ENCODE measurements at places on chromosomes 1 and 21. TPM values are rescaled to one million over a fixed set of nuclear protein-coding genes. Genes with fewer than 3 reads are reported as not detected.

- no peaks in the 10 kb centered on the region for H3K27me3 ChIP-seq
- no peaks in the 10 kb centered on the region for H3K4me1 ChIP-seq
- no peak overlapping the region for H3K4me3 ChIP-seq
- no peaks in the 10 kb centered on the region for H3K36me3 ChIP-seq
- H3K27ac ChIP-seq, result no peak overlapping the region
These were observed 423.6 kb downstream of the HLX start for GRCh38 chr1:221302810-221303209.

TMPRSS15 gene
- not detected for total RNA-seq

GRCh38 chr1:54863267-54863665 is 23.7 kb downstream of the DHCR24 start:
- no peak for DNase-seq
- no peaks in the 10 kb centered on the region for H3K27me3 ChIP-seq
- peaks cover 22% of the 10 kb centered on the region for H3K4me1 ChIP-seq

TRABD2B gene
- total RNA-seq, result not detected

GRCh38 chr1:245685111-245685810 is 530.5 kb downstream of the KIF26B start:
- DNase-seq, result no peak
- H3K36me3 ChIP-seq, result no peaks in the 10 kb centered on the region
- no peaks in the 10 kb centered on the region for H3K4me1 ChIP-seq
- no peak overlapping the region for H3K4me3 ChIP-seq
- H3K27ac ChIP-seq, result no peak overlapping the region

FYB2 gene
- not detected for total RNA-seq

GRCh38 chr1:222788402-222789156 is 26.3 kb upstream of the DISP1 start:
- H3K4me1 ChIP-seq, result peaks cover 9% of the 10 kb centered on the region
- no peak for DNase-seq
- H3K36me3 ChIP-seq, result peaks cover 6% of the 10 kb centered on the region
- H3K27ac ChIP-seq, result no peak overlapping the region

DNA sequence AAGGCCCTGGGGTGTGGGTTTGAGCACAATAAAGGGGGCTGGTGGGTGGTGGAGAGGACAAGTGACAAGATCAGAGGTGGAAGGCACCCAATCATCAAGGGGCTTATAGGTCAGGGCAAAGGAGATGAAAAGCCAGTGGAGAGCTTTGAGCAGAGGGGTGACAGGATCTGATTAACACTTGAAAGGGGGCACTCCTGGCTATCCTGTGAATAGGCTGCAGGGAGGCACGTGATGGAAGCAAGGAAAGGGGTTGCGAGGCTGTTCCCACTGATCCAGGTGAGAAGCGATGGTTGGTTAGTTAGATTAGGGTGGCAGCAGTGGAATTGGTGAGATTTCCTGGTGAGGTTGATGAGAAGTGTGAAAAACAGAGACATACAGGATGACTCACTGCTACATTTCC is 80.6 kb downstream of the WLS start:
- H3K4me3 ChIP-seq, result no peak overlapping the region
- H3K36me3 ChIP-seq, result no peaks in the 10 kb centered on the region
- H3K27me3 ChIP-seq, result peaks cover 3% of the 10 kb centered on the region
- H3K4me1 ChIP-seq, result no peaks in the 10 kb centered on the region
- H3K27ac ChIP-seq, result no peak overlapping the region
- DNase-seq, result no peak

- no peak for DNase-seq
- no peak overlapping the region for H3K4me3 ChIP-seq
- H3K36me3 ChIP-seq, result no peaks in the 10 kb centered on the region
- peaks cover 59% of the 10 kb centered on the region for H3K27me3 ChIP-seq
These were observed 272.7 kb downstream of the TRABD2B start for GRCh38 chr1:47724432-47724999.

HES3 gene
- not detected for total RNA-seq

ZNF695 gene
- total RNA-seq, result 0.63 TPM

- no peak overlapping the region for H3K4me3 ChIP-seq
- H3K36me3 ChIP-seq, result no peaks in the 10 kb centered on the region
- no peak for DNase-seq
- peaks cover 21% of the 10 kb centered on the region for H3K27me3 ChIP-seq
These were observed 35.6 kb downstream of the SHCBP1L start for GRCh38 chr1:182917378-182917777.

RABIF gene
- total RNA-seq, result 12.9 TPM

DNA sequence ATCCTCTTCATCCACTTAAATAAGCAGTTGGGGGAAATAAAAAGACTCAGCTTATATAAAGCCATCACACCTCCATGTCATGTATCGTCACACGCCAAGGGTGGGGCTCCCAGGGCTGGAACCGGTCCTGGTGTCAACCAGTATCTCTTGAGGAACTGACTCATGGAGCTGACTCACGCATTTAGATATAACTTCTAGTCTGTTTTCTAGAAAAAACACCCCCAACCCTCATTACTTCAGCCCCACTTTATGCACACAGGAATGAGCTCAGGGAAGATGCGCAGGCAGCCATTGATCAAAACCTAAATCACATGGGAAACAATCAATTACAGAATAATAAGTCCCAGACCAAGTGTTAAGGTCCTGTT is 6.9 kb upstream of the IL22RA1 start:
- H3K36me3 ChIP-seq, result no peaks in the 10 kb centered on the region
- peaks cover 33% of the 10 kb centered on the region for H3K27me3 ChIP-seq
- H3K27ac ChIP-seq, result peak overlapping the region; percentile 18
- peak; percentile 61 for DNase-seq

DNA sequence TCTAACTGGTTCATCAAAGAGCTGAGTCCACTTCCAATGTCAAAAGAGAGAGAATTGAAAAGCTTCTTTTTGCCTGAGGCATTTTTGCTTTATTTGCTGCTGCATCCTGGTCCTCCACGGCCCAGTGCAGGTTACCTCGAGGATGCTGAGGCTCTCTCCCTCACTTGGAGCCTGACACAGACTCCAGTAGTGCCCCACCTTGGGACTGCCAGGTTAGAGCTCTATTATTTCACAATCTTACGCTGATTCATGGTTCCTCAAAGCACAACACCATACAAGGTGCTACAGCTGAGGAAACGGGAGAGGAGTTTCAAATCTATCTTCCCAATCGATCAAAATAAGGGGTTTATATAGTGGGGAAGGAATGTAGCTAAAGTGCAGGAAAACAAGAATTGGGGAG is 13.6 kb upstream of the PLPPR4 start:
- no peak overlapping the region for H3K4me3 ChIP-seq
- H3K36me3 ChIP-seq, result no peaks in the 10 kb centered on the region
- H3K27me3 ChIP-seq, result no peaks in the 10 kb centered on the region
- no peaks in the 10 kb centered on the region for H3K4me1 ChIP-seq

DNA sequence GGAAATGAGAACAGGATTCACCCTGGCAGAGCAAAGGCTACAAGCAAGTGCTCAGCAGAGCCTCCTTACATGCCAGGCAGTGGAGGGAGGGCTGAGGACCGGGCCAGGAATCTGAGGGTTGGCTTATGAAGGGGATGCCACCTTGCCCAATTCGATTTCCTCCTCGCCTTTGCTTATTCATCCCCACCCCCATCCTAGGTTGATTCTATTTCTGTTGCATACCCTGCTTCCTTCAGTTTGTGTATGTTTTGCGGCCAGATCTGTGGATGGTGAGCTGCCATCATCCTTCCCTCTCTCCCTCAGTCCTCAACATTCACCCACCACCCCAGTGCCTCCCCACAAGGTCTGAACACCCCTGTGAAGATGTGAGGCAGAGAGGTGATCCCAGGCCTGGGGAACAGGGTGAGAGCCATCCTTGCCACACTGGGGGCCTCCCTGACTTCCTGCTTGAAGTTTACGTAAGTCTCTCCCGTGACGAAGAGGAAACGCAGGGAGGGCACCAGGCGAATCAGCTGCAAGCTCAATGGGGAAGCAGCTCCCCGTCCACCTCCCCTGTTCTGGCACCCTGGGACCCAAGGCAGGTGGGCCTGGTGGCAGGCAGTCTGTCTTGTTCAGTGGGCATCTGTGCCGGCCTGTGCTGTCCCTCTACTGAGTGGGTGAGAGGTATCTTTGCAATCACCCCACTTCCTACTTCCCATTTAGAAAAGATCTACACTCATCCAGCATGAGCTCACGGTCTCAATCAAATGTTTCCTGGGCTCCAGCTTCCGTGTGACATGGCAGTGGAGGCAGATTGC is 50.6 kb upstream of the CNTN2 start:
- H3K27me3 ChIP-seq, result peaks cover 5% of the 10 kb centered on the region
- peak; percentile 18 for DNase-seq
- no peak overlapping the region for H3K27ac ChIP-seq
- peaks cover 16% of the 10 kb centered on the region for H3K4me1 ChIP-seq
- H3K4me3 ChIP-seq, result no peak overlapping the region
- no peaks in the 10 kb centered on the region for H3K36me3 ChIP-seq

GRCh38 chr1:180631194-180631765 is 542 bp upstream of the XPR1 start:
- H3K27me3 ChIP-seq, result peaks cover 8% of the 10 kb centered on the region
- no peak for DNase-seq
- H3K4me1 ChIP-seq, result peaks cover 6% of the 10 kb centered on the region
- no peaks in the 10 kb centered on the region for H3K36me3 ChIP-seq

PAX7 gene
- total RNA-seq, result not detected

DNA sequence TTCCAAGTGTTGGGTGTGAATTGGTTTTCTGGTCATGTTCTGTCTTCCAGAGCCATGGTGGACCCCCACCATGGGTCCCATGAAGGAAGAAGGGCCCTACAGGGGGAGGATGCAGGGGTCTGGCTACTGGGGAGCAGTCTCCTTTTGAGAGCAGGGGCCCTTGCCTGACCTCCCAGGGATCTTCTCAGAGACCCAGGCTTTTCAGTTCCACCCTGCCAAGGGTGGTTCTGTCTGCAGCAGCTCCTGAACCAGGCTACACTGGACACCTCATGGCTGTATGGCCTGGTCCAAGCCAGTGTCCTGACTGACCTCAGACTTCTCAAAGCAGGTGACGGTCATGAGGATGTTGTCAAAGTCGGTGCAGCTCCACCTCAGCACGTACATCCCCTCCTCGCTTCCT is 109.0 kb downstream of the JAK1 start:
- DNase-seq, result no peak
- H3K4me3 ChIP-seq, result no peak overlapping the region
- peaks cover 8% of the 10 kb centered on the region for H3K4me1 ChIP-seq
- peaks cover 75% of the 10 kb centered on the region for H3K36me3 ChIP-seq

Measured in activated CD4-positive, alpha-beta memory T cell treated with anti-CD3 and anti-CD28 coated beads, Interleukin-2, amount 10 ng/mL, durations not matched to agents 7 days and 5 days (primary cell).